ENCODE measurements at places on chromosomes 3 and 15.

GRCh38 chr15:52093539-52094510 lies 18.8 kb downstream of the BCL2L10 start:
- DNase-seq = no peak

GRCh38 chr15:42344763-42345162 lies 14.5 kb upstream of the CAPN3 start:
- DNase-seq = no peak

- no peak for DNase-seq
These were observed 6.1 kb upstream of the SFMBT1 start for GRCh38 chr3:53051929-53052328.

DNA sequence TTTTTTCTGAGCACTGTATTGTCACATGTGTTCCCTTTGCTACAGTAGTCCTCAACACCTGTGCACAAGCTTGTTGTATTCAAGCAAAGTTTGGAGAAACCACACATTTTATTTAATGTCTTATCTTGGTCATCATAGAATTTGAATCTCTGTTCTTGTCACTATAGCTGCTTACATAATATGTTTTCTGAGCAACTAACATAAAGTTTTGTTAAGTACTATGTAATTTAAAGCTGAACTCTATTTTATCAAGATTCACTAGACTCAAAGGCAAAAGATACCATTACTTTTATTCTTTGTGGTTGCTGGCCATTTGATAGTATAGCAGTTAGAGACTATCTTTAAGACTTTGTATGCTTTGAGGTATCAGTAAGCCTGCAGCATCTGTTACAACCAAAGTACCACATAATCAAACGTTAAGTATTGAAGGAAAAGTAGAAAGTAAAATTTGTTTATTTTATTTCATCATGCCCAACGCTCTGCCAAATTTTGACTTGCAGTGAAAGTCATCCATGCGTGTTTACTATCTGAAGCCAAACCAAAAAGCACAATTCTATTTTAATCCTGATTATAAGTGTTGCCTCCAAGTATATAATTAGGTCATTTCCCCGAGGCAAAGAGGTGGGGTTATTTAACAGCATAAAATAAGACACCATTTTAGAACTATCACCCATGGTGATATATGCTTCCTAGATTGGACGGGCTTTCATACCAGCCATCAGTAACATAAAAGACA lies 10.3 kb upstream of the ABHD10 start:
- no peak for DNase-seq

DNA sequence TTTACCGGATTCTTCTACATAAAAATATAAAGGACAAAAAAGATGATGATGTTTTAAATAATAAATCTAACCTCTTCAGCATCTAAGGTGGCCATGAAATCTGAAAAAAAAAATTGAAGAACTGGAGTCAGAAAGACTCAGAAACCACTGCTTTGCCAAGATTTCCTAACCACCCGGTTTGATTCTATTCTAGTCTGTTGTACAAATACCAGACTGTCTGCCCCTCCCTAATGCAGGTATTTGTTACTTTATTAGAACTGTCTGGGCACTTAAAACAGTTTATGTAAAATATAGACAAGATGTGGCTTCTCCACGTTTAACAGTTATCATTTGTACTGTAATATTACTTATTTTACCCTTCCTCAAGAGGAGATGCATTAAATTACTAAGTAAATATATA lies 48.8 kb downstream of the UACA start:
- no peak for DNase-seq
